ENCODE measurements at places on chromosomes 6 and 20.

DNA sequence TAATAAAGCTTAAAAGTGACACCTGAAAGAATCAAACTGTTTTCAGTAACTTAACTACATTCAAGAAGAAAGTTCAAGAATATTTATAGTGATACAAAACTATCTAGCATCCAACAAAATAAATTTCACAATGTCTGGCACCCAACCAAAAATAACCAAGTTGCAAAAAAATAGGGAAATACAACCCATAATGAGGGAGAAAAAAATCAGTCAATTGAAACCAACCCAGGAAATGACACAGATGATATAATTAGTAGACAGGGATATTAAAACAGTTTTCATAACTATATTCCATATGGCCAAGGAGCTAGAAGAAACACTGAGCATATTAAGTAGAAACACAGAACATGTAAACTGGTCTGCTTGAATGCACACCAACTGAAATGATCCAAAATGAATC is 120.2 kb upstream of the BEND3 start:
- no peak for DNase-seq

- no peak for DNase-seq
Observed at GRCh38 chr6:34059914-34060313, 86.0 kb downstream of the GRM4 start.

GRCh38 chr20:2261629-2262028 is 34.2 kb upstream of the TGM3 start:
- no peak for DNase-seq

DNA sequence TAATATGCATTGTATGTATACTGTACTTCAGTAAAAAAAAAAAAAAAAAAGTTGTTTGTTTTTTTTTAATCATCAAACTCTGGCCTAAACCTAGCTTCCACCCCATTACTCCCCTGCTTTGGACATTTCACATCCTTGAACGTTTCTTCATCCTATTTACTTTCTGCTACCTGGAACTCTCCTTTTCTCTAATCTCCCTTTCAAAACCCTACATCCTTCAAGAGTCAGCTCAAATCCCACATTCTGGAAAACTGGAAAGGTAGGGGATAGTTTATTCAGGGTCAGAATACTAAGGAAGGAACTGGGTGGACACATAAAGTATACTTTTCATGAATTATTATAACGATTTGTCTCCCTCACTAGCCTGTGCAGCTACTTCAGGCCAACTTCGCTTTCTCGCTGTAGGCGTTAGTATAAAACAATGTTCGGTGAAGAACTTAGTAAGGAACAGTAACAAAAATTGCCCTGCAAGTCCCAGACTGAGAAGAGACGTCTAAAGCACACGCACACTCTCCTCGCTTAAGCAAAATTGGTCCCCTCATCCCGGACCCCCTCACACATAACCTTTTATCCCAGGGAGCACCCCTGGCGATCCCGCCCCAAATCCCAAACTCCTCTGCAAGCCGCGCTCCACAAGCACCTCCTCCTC is 775 bp downstream of the PIGU start:
- DNase-seq = no peak

DNA sequence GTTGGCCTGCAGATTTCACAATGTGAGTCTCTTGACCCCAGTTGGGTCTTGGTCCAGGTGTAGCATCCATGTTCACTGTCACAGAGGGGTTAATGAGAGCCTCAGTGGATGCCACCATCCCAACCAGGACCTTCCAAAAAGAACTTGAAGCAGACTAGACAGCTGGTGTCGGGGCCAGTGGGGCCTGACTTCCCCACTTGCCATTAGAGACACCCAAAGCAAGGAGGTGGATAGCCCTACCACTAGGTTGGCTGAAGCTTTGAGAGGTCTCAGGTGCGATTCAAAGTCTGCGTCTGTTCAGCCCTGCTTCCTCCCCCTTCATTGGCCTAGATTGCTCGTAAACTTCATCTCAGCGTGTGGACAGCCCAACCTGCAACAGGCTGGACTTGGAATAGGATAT is 196.4 kb upstream of the RREB1 start:
- DNase-seq = no peak

GRCh38 chr6:162722226-162722625 is 5.3 kb downstream of the PRKN start:
- DNase-seq = no peak

DNA sequence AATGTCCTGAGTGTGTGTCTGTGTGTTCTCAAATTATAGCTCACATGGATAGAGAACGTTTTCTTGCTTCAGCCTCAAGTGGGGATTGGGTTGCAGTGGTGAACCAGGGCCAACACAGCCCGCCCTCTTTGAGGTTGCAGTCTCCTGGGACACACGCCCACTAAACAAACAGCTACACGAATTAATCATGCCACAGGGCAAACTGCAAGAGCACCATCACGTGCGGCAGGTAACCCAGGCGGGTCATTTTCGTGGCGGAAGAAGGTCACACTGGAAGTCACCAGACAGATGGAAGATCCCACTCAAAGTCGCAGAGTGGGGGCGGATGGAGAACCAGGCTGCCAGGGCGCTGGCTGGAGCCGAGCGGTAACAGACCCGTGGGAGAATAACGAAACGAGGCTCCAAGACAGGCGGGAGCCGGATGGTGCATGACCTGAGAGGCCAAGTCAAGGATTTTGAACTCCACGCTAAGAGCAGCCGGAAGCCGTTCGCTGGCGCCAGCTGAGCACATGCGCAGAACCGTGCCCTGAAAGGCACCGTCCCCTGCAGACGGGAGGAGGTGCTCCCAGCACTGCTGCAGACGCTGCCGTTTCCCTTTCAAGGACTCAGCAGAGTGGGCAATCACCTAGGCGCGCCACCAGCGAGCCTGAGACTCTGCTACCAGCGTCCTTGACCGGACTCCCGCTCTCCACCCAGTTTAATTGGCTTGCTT is 10.7 kb downstream of the DLL1 start:
- no peak for DNase-seq

- DNase-seq = no peak
Observed at GRCh38 chr6:95410168-95410567, 167.2 kb upstream of the MANEA start.

DNA sequence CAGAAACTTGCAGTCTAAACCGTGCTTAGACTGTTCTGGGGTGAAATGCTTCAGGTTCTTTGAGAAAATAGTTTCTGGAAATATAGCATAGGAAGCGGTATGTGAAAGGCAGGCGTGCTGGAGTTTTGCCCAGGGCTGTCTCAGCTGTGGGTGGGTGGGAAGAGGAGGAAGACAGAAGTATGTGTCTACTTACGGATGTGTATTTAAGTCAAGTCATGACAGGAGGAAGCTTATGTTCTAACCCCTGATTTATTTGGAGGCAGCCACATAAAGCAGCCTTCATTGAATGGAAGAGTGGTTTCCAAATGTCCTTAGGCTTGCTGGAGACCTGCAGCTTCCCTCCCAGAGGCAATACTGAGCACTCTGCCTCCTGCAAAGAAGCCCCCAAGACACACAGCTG is 345.8 kb upstream of the PRND start:
- DNase-seq = peak; percentile 51

DNA sequence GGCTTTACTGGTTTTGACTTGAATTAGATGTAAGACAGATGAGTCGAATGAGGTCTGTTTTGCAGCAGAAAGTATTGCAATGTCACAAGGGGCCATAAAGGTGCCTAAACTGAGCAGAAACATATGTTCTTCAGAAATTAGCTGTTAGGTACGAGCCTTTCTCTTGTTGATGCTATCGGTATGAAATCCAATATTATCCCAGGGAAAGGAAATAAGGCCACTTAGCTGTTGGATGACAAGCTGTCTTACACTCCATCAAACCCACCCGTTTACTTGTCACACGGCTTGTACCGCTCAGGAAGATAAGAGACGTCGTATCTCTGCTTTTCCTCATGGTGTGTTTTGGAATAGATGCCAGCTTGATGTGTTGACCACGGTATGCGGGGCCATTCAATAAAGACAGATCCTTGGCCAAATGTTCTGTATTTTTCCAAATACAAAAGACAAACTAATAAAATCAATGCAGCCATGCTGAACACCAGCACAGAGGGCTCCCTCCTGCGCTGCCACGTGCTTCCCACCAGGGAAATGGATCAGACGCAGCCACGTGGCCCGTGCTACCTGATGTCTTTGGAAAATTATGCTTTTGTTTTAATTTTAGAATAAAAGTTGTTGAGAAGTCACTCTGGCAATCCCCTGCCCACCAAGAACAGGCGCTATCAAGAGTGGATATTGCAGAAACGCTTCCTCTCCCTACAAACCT is 255.9 kb upstream of the SULF2 start:
- DNase-seq = no peak

GRCh38 chr6:68059899-68060298 is 575.2 kb upstream of the ADGRB3 start:
- DNase-seq = peak; percentile 11

DNA sequence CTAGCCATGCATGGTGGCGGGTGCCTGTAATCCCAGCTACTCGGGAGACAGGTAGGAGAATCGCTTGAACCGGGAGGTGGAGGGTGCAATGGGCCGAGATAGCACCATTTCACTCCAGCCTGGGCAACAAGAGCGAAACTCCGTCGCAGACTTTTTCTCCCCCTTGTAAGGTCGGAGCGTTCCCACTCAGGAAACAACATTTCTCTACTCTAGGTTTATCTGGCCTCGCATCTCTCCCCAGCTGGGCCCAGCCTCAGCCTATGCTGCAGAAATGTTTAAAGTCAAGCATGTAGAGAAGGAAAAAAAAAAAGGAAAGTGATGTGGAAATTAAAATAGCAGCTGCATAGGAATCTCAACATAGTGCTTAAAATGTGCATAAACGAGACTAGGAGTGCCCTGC is 172.3 kb downstream of the TRIM27 start:
- no peak for DNase-seq

DNA sequence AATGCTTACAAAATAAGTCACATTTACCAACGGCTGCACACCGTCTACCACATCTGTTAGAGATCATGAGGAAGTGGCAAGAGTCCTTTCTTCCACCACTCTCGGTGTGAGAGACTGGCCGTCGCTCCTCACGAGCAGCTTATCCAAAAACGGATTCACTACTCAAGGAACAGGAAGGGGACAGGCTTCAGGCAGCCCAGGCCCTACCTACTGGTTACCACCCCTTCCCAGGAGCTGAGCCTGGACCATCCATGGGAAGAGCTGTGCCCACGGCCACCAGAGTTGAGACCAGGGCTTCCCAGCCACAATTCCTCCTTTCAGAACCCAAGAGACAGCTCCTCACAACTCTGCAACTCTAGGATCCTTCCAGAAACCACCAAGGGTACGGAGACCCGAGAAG is 37.0 kb downstream of the FOXF2 start:
- DNase-seq = no peak

DNA sequence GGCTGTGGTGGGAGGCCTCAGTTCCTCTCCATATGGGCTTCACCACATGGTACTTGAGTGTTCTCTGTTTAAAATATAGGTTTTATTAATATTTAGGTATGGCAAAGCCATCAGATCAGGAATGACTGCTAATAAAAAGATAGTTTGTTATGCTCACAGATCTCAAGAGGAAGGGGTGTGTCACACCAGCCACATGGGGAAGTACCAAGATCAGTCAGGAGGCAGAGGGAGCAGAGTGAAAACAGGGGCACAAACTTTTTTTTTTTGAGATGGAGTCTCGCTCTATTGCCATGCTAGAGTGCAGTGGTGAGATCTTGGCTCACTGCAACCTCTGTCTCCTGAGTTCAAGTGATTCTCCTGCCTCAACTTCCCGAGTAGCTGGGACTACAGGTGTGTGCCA is 92.1 kb upstream of the GCM1 start:
- DNase-seq = no peak

GRCh38 chr6:137967689-137968454 is 100.8 kb downstream of the TNFAIP3 start:
- no peak for DNase-seq

DNA sequence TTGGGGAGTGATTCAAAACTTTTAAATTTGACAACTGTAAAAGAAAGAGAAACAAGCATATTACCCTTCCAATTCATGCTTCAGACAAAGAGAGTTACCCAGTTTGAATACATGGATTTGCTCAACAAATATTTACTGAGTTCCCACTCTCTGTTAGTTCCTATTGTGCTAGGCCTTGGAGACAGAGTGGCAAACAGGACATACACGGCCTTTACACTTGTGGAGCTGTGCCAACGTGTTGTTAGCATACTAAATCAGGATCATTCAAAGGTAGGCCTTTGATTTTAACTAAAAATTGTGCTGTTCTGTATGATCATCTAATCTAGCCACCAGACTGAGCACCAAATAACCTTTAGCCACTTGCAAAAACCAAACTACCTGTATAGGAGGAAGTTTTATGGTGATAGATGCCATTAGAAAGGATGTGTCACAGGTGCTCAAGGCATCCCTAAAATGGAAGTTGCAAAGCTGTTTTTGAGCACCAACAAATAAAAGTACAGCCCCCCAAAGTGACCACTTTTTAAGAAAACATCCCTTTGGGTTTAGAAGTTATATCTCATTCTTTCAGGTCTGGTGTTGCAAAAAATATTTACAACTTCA is 84.5 kb downstream of the CHD6 start:
- no peak for DNase-seq

GRCh38 chr6:109609737-109610136 is 81.3 kb downstream of the AK9 start:
- no peak for DNase-seq

- no peak for DNase-seq
Observed at GRCh38 chr6:157455731-157456523, 74.9 kb downstream of the ZDHHC14 start.

GRCh38 chr6:104306211-104306610 is 553.5 kb downstream of the HACE1 start:
- DNase-seq = no peak

- DNase-seq = peak; percentile 43
Observed at GRCh38 chr6:84052204-84052882, 18.8 kb downstream of the MRAP2 start.

DNA sequence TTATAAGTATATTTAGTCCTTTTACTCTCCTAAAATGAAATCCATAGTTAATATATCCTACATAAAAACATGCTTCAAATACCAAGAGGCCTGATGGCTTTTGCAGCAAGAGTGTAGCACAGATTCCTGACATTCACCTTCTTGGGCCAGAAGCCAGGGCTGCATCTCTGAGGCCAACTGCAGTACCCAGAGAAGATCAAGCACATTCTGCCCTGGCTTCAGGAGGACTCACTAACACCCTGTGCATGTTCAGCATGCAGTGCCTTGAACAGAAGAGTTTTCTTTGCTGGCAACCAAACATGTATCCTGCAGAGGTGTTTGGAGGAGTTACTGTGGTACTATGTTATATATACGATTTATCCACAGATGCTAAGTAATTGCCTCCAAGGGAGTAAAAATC is 90.3 kb downstream of the FHL5 start:
- DNase-seq = no peak

DNA sequence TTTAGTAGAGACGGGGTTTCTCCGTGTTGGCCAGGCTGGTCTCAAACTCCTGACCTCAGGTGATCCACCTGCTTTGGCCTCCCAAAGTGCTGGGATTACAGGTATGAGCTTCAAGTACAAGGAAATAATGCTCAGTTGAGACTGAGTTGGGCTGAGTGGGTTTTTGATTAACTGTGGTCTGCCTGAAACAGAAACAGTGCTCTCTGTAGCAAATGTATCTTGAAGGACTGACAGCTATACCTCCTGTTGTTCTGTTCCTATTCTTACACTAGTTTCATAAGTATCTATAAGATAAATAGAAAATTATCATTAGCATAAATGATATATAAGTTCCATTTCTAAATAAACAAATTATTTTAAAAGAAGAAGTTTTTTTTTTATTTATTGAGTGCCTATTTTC is 142.8 kb upstream of the PTPRK start:
- no peak for DNase-seq

- no peak for DNase-seq
Observed at GRCh38 chr20:57243480-57244220, 22.8 kb downstream of the BMP7 start.

- DNase-seq = no peak
Observed at GRCh38 chr6:70508953-70509352, 57.8 kb upstream of the SDHAF4 start.
